ENCODE measurements at places on chromosomes 2 and 18.

DNA sequence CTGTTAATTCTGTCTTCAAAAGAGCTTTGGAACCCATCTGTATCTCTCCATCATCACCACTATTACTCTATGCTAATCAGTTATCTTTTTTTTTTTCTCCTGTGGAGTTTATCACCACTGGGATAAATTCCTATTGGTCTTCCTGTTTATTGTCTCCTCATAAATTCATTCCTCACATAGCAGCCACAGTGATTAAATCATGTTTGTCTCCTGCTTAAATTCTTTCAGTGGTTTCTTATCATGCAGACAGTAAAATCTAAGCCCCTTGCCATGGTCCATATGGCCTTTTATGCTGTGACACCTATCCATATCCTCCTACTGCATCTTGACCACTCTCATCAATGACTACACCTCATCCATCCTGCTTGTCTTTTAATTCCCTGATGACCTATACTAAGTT lies 239.8 kb upstream of the ZEB2 start:
- no peak for DNase-seq

- no peak for DNase-seq
These were observed 144.1 kb downstream of the FHOD3 start for GRCh38 chr18:36441426-36442240.

- DNase-seq: no peak
These were observed 124.7 kb downstream of the MREG start for GRCh38 chr2:215888680-215889079.

DNA sequence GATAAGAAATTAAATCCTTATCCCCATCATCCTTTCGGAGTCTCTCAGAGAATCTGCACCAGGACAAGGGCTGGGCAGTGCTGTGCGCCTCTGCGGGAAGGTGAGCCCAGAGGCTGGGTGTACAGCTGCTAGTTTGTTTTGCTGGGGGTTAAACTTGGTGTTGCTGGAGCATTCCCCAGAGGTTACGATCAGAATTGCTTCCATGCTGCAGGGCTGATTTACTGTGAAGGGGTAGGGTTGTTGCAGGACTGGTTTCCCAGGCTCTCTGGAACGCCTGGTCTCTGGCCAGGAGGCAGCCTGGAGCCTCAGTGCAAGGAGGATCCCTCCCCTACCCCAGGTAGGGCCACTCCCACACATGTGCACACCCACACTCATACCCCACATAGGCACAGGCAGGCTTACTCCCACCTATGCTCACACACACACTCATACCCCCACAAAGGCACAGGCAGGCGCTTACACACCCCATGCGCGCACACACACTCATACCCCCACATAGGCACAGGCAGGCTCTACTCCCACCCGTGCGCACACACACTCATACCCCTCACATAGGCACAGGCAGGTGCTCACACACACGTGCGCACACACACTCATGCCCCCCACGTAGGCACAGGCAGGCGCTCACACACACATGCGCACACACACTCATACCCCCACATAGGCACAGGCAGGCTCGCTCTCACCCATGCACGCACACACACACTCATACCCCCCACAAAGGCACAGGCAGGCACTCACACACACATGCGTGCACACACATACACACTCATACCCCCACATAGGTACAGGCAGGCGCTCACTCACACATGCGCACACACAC lies 11.3 kb downstream of the CNNM4 start:
- no peak for DNase-seq

DNA sequence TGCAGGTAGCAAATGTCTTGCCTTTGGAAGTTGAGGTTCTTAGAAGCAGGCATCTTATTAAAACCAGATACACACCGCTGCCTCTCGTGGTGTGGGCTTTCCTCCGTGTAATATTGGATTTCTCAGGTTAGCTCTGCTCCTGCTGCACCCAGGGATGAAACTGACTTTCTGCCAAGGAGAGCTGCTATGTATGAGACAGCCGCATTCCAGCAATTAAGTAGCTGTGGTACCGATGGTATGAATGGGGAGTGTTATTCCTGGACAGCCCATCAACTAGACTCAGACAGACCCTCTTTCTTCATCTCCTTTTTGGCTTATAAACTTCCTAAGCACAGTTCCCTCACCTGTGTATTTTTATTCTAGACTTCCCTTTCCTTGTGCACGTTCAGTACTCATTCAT lies 6.8 kb upstream of the EHD3 start:
- DNase-seq: no peak

DNA sequence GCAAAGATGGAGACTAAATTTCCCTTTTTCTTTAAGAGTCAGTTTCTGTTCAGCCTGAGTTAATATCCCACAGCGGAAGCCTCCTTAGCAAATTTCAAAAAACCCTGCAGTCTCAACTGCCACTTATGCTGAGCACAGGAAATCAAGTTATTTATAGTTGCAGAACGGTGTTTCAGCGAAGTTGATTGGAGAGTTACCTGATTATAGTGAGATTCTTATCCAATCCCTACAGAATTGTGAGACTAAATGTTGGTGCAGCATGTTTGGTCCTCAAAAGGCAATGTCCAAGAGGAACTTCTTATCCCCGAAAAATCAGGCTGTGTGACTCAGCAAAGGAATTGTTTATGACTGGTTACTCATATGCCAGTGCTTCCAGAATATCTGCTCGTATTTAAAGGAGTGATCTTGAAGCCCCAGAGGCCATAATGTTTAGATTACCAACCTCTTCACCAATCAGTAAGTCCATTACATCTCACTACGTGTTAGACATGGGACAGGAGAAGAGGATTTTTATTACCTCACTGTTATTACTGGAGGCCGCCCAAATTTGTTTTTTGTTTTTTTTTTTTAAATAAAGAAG lies 67.9 kb downstream of the LRRFIP1 start:
- DNase-seq: no peak

- no peak for DNase-seq
These were observed 178.3 kb downstream of the ACKR3 start for GRCh38 chr2:236747925-236748324.

DNA sequence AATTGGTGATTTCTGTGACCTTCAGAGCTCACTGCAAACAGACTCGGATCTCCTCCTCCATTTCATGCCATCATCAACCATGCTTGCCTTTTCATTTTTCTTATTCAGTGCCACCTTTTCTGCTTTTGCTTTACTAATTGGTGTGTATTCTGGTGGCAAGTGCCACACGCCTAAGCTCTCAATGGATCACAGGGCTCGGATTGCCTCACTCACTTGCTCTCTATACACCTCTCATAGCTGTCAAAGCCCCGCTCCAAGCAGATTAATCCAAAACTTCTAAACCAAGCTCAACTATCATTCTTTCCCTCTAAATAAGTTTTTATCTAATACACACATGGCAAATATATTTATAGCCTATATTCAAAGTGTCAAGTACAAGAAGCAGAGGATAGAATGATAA lies 86.4 kb downstream of the PLEKHM3 start:
- no peak for DNase-seq
